Fibroblast of villous mesenchyme (primary cell): ENCODE measurements at places on chromosomes 4 and X.

GRCh38 chr4:7439699-7440098, 5.0 kb upstream of the PSAPL1 start:
- DNase-seq: no peak

GRCh38 chr4:106898621-106899230, 137.4 kb downstream of the DKK2 start:
- peak; percentile 68 for DNase-seq

DNA sequence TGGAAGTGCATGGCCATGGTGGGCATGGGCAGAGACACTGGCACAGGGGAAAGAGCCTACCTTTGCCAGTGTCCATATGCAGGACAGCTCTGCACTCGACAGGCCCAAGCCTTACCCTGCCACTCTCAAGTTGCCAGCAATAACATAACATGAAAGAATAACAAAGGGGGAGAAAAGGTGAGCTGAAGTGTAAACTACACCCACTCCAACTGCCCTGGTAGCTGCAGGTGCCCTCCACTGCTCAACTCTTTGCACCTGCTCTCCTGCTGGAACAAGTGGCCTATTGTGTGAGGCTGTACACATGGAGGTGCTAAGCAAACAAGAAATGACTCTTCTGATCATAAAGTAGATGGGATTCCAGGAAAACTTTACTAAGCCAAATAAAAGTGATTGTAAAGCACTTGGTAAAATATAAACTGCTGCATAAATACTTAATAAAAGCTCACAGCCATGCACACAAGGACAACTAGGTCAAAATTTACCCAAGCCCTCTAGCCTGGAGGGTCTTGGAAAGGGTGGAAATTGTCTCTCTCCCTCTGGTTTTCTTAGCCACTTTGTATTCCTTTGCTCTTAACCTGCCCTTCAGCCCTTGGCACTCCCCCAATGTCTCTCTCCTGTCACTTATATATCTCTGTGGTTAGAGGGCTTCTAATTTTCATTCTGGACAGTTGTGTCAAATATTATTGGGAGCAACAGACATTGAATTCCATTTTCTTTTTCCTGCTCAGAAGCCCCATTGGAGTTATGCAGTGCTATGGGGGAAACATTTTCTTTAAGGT, 261.2 kb upstream of the GPC4 start:
- no peak for DNase-seq

- no peak for DNase-seq
These were observed 1.6 kb upstream of the SLC10A4 start for GRCh38 chr4:48481581-48481980.

DNA sequence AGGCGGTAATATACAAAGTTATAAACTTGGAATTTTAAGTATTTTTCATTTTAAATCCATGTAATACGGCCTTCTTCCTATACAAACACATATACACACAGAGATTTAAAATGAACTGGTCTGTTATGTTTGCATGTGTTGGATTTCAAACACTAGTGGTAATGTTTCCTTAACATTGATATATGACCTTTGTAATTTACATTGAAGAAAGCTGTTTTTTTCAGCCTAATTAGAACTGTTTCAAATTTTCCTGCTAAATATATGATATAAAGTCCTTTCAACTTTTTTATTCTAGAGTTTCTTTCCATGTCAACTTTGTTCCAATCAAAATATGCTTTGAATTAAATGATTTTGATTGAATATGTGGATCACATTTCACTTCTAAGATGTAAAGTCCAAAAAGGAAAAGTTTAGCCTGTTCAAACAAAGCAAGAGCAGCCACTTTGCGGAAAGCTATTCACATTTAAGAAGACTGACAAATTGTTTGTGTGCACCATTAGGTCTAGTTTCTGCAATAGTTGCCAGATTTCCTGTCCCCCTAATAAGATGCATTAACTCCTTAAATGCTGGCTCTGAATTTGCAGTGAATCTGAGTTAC, 226.0 kb upstream of the MAB21L2 start:
- DNase-seq: no peak

GRCh38 chrX:108131471-108131870, 39.9 kb downstream of the ATG4A start:
- DNase-seq: no peak

- no peak for DNase-seq
These were observed 31.3 kb downstream of the TLR10 start for GRCh38 chr4:38751341-38752010.

GRCh38 chrX:47662144-47662657, 3.2 kb upstream of the UXT start:
- peak; percentile 92 for DNase-seq

DNA sequence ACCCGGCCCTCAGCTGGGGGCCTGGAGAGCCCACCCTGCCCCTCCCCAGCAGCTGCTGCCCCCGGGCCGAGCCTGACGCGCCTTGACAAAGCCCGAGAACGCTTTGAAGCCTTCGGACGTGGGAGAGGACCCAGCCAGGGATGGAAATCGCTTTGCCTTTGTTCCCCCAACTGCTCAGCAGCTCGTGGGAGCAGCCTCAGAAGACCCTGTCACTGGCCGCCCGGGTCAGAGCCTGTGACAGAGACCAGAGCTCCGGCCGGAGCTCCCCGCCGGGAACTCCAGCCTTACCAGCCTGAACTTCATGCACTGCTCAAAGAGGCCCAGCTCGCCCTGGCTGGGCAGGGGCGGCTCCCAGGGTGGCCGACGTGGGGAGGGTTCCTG, 2.6 kb upstream of the SLC6A8 start:
- DNase-seq: no peak

GRCh38 chr4:187903106-187903505, 92.5 kb upstream of the ZFP42 start:
- no peak for DNase-seq

GRCh38 chr4:142203505-142203904, 567.1 kb downstream of the IL15 start:
- DNase-seq: no peak

DNA sequence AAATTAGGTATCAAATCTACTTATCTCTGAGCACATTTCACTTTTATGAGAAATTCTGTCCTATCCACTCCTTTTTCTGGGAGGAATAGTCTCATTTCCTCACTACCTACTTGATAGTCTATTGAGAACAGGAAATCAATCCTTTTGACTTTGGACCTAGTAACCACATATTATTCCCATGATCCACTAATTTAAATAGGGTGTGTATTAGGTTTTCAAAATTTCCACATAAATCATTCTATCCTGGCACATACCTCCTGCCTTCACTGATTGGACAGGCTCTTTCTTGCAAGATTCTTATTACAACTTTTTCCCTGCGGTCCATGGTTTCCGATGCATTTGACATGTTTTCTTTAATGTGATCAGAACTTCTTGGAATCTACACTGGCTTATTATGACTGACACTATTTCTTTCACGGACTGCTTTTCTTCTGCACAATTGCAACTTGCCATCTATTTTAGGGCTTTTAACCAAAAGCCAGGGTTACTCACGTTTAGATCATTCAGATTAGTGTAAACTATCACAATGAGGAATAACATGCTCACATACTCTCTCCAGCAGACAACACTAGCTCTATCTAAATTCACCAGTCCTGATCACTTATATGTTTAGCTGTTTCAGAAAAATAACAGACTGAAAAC, 419.9 kb upstream of the SLIT2 start:
- DNase-seq: peak; percentile 29

- no peak for DNase-seq
These were observed 6.5 kb downstream of the DOK7 start for GRCh38 chr4:3469386-3470243.

DNA sequence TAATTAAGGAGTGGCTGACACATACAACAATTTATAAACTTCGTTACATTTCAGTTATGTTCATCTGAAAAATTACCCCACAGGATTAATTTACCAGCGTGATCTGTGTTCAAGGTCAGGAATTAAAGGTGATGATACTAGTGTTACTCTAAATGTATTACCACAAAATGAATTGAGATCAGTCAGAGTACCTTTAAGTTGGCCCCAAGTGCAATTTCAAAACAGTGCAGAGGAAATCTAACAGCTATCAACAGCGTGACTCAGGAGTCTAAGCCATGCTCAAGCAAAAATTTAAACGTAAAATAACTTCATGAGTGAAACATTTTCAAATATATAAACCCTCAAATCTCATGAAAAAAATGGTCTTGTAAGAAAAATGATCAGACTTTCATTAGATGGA, 18.7 kb downstream of the ANTXR2 start:
- DNase-seq: no peak

GRCh38 chr4:188780028-188780427, 640.8 kb downstream of the TRIML1 start:
- peak; percentile 55 for DNase-seq

DNA sequence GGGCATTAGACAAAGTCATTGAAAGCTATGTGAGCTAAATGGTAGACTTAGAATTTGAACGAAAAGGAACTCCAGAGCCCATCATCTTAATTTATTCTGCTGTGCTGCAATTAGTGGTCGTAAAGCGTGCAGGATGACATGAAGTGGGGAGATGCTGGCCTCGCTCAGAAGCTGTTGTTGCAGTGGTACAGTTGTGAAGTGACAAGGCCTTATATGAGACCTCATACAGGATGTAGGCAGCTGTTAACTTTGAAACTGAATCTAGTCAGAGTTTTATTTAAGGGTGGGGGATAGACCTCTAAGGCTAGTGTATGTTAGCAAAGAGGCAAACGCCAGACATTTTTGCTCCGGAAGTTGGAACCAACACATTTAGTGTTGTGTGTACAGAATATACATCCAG, 13.4 kb downstream of the KLF3 start:
- no peak for DNase-seq

- peak; percentile 80 for DNase-seq
These were observed 24.6 kb upstream of the ANTXR2 start for GRCh38 chr4:80097400-80098177.

GRCh38 chrX:21171181-21171580, 203.0 kb upstream of the CNKSR2 start:
- no peak for DNase-seq

DNA sequence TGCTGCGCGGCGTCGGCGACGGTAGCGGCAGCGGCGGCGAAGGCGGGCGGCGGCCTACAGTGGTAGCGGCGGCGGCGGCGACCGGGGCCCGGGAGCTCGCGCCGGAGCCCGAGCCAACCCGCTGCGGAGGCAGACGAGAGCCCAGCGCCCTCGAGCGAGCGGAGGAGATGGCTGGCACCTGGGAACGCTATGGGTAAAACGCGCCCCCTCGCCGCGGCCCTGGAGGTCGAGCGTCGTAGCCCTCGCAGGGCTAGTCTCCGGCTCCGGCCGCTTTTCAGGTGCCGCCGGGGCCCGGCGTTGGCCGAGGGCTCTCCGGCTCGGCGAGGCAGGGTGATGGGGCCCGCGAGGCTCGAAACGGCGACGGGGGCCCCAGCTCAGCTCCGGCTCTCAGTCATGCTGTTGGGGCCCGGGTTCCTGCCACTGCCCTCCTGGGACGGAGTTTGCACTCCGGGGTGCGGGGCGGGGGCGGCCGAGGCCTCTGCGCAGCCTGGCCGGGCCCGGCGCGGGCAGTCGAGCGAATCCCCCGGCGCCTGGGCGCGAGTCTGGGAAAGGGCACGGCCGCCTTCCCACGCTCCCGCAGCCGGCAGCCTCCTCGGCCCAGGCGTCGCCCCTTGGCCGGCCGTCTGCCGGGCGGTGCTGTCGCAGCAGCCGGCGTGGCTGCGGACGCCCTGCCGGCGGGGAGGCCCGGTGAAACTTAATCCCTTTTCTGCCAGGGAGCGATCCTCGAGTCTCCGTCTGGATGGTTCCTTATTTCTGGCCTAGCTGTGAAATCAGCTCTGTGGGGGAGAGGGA, 768 bp downstream of the MID2 start:
- peak; percentile 40 for DNase-seq

- no peak for DNase-seq
These were observed 1.9 kb upstream of the SMARCA1 start for GRCh38 chrX:129525162-129525561.

GRCh38 chrX:135893294-135893817, at the start of the genes CT45A10 and SAGE1:
TSS of gene CT45A10 (minus strand) at chrX:135893444. CDS start at chrX:135885344, 8,100 bp downstream.
TSS of gene SAGE1 (plus strand) at chrX:135893716. CDS start at chrX:135896243, 2,527 bp downstream.
- DNase-seq: no peak

DNA sequence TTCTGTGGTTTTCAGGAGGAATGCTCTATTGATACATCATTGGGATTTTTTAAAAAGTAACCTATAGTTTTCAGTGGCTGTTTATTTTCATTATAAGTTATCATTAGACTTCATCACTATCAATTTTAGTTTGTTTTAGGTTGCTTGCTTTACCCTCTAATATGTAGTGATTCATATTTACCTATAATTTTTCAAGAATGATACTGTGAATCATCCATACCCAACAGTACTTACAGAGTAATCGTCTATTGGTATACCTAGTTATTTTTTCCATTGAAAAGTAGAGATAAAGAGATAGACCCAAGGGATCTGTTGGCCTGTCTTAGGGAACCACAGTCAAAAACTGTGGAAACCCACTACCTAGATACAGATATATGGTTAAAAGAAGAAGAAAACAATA, 83.3 kb downstream of the KLHL34 start:
- DNase-seq: no peak

- no peak for DNase-seq
These were observed 92.7 kb downstream of the PJA1 start for GRCh38 chrX:69072486-69073006.

- DNase-seq: no peak
These were observed 136.5 kb downstream of the KDM6A start for GRCh38 chrX:45009371-45010000.

- no peak for DNase-seq
These were observed 51.5 kb downstream of the DHRSX start for GRCh38 chrX:2449135-2449886.

- peak; percentile 24 for DNase-seq
These were observed 418.6 kb upstream of the DIPK2B start for GRCh38 chrX:45619290-45619689.

- no peak for DNase-seq
These were observed 33.9 kb downstream of the SHROOM4 start for GRCh38 chrX:50780144-50780543.

DNA sequence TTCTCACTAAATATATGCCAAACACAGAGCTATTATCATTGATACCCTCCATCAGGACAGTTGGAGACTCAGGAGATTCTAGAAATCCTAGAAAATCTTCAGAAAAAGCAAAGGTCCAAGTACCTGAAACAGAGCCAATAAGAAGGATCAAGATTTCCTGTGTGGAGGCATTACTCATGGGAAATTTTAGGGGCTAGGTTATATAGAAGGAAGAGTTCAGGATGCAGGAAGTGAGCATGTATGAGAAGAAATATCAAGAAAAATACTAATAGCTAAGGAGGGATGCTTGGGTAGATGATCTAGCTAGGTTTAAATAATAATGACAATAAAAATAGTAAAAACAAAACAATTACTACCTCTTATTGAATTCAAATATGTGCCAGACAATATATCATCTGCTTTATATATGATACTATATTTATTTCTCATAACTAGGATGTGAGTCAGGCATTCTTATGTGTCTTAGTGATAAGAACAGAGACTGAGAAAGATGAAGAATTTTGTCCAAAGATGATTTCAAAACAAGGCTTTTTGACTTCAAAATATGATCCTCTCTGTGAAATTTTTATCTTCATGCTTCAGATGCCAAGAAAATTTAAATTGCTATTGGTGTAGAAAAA, 66.4 kb upstream of the HHIP start:
- peak; percentile 27 for DNase-seq

DNA sequence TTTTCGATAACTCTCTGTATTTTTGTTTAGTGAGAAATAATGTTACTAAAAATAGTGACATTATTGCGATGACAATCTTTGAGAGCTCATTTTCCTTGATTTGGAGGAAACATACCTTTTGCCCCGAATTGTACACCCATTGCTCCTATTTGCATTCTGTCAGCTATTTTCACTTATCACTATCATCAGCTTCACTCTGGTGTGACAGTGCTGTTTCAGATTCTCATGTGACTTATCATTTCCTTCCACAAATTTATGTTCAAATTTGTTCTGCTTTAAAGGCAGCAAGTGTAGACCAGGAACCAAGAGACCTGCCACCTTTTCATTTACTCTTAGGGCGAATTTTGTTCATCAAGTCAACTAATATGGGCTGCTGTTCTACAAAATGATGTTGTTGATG, 179.4 kb downstream of the RBM46 start:
- DNase-seq: no peak
